ENCODE measurements at places on chromosomes 4 and X.

GRCh38 chrX:9525511-9526248, 60.8 kb downstream of the TBL1X start:
- no peak for DNase-seq

DNA sequence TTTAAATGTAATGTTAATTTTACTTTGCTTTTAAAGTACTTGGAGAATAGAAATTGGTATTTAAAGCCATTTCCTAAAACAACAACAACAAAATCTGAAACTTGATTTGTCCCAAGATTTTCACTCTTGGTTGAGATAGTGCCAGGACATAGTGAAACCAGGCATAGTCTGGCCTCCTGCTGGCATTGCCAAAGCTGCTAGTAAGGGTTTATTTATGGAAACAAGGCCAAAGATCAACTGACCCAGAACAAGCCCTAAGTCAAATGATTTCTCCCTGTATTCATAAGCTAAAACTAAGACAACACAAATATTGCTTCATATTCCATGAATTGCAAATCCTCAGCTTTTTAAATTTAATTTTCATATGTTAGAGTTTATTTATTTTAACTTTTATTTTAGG, 227.5 kb upstream of the FGF13 start:
- no peak for DNase-seq

- no peak for DNase-seq
Observed at GRCh38 chr4:65453398-65453797, 216.9 kb downstream of the EPHA5 start.

DNA sequence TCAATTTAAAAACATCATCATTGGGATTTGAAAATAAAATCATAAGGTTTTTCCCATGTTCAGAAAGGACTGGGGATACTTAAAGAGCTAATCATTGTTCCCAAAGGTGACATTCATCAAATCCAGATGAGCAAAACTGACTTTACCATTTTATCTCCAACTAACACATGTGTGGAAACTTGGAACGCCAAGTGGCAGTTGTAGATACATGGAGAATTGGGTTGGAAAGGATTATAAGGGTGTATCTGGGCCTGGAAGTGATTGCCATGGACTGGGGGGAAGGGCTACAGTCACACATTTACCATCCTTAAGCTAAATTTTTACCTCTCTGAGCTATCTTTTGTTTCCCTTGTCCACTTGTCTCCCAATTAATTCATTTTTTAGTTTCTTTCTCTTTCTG, 203.4 kb downstream of the SLC39A8 start:
- no peak for DNase-seq

DNA sequence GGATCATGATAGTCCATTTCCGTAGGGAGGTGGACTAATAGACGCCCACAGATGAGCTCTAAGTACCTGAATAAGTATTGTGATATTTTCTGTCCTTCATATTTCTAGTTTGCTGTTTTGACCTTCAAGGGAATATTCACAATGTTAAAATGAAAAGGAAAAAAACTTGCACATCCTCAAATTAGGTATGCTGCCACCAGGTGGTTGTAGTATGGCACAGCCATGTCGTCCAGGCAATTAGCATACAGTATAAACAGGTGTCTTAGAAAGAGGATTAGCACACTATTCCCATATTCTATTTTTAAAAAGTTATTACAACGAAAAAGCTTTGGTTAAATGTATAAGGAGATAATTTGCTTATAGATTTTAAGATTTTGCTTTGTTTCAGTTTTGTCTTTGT, 802.0 kb downstream of the RPA4 start:
- no peak for DNase-seq
